ENCODE measurements at places on chromosomes 1 and 21. TPM values are rescaled to one million over a fixed set of nuclear protein-coding genes. Genes with fewer than 3 reads are reported as not detected.

LORICRIN gene
- not detected for total RNA-seq

LIN28A gene
- not detected for total RNA-seq

- DNase-seq: no peak
These were observed 206.5 kb downstream of the TNR start for GRCh38 chr1:175536921-175537320.

DNA sequence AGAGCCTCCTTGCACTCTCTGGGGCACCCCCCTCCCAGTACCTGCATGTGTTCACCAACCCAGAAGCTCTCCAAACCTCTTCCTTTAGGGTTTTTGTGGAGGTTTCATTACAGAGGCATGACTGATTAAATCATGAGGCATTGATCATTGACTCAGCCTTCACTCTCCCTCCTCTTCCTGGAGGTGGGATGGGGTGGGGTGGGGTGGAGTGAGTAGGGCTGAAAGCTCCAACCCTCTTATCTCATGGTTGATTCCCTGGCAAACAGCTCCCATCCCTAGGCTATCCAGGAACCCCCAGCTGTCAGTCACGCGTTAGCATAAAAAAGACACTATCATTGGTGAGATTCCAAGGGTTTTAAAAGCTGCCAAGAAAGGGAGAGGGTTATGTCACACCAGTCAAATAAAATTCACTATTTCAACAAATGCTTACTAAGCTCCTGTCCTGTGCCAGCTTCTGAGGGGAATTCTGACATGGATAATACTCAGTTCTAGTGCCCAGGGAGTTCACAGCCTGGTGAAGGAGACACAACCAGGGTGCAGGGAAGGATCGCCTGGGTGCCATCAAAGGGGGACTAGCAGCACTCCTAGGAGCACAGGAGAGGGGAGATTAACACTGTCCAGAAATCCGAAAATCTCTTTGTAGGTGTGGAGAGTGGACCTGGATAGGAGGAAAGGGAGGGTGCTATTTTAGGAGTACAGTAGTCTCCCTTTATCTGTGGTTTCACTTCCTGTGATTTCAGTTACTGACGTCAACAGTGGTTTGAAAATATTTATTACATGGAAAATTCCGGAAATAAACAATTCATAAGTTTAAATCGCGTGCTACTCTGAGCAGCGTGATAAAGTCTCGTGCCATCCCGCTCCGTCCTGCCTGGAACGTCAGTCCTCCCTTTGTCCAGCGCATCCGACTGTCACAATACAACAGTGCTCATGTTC lies 6.8 kb upstream of the IL24 start:
- peak; percentile 71 for DNase-seq
